Heart right ventricle (tissue), 16 donors: ENCODE measurements at places on chromosomes 1 and 21. TPM values are rescaled to one million over a fixed set of nuclear protein-coding genes. Genes with fewer than 3 reads are reported as not detected.

The ACBD6 gene
- polyA plus RNA-seq: 30.0 TPM

The MYCBP gene
- 8.8 TPM for polyA plus RNA-seq

The PDE4DIP gene
- polyA plus RNA-seq: 683 TPM

The ADAMTS5 gene
- 3.1 TPM for polyA plus RNA-seq

The VCAM1 gene
- polyA plus RNA-seq: 11.7 TPM

The RNU1-4 gene
- not detected for polyA plus RNA-seq

The TEX38 gene
- not detected for polyA plus RNA-seq
